ENCODE measurements at places on chromosomes 3 and 15.
A peak's percentile ranks its signal among the peaks of the same experiment; 100 is the strongest.

DNA sequence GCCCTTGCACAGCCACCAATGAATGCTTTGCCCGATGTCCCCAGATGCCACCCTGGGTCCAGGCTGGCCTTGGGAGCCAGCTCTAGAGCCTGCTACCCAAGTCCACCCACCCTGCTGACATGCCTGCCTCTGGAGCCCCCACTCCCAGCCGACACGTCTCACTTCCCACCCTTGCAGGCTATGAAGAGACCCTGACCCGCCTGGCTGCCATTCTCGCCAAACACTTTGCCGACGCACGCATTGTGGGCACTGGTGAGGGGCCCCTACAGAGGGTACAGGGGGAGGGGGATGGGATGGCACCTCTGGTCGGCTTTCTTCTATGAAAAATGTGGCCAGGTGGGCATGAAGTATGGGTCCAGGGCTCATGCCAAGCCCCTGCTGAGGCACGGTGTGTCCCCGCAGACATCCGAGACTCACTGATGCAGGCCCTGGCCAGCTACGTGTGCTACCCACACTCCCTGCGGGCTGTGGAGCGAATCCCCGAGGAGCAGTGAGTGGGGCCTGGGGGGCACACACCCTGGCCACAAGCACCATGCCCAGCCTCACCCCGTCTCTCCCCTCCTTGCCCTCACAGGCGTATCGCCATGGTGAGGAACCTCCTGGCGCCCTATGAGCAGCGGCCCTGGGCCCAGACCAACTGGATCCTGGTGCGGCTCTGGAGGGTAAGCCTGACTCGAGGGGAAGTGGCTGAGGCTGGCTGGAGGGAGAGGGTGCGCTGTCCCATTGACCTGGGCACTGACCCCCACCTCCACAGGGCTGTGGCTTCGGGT, 6.0 kb downstream of the AMIGO3 start:
- DNase-seq: no peak

DNA sequence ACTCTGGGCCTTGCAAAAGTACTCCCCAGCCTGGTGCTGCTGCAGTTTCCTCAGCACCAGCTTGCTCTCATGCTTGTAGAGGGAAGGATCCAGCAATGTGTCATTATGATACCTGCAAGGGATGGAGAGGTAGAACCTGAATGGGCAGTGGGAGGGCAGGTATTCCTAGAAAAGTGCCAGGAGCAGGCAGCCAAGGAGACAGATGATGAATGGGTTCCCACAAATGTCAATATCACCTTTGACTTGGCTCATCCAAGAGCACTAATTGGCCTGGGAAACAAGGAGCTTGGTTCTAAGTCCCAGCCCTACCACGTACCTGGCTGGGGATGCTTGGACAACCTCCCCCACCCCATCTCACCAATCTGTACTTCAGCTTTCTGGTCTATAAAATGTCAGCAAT, 9.4 kb downstream of the CILP start:
- DNase-seq: no peak

DNA sequence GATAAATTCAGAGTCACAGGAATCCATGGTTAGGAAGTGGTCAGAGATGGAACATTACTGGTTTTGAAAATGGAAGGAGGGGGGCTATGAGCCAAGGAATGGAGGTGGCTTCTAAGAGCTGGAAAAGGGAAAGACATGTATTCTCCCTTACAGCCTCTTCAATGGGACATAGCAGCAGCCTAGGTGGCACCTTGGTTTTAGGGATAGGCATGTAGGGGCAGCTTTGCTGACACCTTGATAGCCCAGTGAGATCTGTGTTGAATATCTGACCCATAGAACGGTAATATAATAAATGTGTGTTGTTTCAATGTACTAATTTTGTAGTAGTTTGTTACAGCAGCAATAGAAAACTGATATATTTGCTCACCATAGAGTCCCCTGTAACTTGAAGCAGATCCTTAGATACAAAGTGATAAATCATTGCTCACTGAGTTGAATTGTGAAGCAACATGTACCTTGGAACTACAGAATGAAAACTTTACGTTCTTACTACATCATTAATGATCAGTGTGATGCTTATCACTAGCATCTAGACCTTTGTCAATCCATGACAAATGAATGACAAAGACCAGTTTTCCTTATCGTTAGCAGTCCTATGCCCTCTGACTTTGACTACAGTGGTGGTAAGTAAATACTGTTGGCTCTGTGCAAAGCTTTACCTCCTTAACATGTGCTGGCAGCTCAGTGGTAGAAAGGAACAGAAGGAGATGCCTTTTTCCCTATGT, 53.8 kb downstream of the TMEM45A start:
- no peak for DNase-seq

DNA sequence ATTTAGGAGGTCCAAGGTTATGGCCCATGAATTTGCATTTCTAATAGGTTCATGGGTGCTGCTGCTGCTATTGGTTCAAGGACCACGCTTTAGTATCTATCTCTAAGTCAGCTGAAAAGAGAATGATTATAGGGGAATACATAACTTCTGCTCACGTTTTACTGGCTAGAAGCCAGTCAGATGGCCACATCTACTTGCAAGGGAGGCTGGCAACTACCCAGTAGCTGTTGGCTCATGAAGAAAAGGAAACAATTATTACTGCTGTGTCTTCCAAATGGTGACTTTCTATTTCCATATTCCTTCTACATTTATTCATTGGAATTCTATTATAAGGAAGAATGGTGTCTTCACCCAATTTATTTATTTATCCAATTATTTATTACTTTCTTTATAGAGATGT, 54.2 kb downstream of the SLC25A36 start:
- no peak for DNase-seq

DNA sequence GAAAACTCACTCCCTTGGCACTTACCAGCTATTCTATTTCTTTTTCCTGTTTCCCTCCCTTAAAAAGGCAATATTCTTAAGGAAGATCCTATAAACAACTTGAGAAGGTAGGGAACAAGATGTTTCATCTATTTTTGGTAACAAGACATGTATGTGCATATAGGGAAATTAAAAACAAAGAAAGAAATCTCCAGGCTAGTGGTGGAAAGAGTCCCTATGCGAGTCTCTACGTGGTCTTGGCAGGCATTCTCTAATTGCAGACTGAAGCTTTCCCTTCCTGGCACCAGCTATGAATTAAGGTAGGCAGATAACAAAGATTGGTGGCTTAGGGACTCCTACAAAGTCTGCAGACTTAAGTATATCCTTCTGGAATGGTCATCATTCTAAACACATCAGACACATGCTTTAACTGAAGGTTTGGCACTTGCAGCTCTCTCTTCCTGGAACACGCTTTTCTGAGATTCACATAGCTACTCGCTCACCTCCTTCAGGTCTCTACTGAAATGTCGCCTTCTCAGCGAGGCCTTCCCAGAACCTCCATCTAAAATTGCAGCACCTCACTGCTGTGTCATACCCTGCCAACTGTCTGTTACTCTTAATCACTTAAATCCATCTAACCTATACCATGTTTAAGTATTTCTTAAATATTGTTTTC, 336.0 kb downstream of the VGLL3 start:
- no peak for DNase-seq

DNA sequence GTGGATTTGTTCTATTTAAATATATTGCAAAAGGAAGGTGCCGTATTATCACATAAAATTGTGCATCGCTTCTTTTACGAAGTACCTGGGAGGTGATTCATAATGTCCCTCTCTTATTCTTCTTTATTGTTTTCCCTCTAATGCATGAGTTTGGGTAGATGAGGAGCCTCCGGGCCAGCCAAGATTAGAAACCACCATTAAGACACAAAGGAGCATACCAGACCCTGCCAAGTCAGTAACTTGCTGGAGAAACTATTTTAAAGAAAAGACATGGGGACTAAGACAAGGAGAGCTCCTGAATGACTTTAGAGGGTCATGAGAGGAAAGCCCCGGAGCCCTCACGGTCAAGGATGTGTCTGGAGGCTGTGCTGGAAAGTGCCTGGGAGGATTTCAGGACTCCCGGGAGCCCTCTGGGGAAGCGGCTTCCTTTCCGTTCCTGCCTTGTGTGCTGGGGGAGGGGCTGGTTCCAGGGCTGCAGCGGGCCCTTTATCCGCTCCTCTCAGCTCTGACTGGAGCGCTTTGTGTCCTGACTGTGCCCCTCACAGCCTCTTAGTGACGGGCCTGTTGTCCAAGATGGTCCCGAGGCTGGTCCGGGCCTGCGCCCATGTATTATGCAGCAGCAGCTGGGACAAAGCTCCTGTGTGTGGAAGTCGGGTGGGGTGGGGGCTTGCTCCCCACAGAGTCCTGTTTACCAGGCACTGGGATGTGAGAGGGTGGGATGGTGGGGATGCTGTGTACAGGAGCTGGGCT, 35.7 kb downstream of the CORO2B start:
- peak; percentile 63 for DNase-seq

DNA sequence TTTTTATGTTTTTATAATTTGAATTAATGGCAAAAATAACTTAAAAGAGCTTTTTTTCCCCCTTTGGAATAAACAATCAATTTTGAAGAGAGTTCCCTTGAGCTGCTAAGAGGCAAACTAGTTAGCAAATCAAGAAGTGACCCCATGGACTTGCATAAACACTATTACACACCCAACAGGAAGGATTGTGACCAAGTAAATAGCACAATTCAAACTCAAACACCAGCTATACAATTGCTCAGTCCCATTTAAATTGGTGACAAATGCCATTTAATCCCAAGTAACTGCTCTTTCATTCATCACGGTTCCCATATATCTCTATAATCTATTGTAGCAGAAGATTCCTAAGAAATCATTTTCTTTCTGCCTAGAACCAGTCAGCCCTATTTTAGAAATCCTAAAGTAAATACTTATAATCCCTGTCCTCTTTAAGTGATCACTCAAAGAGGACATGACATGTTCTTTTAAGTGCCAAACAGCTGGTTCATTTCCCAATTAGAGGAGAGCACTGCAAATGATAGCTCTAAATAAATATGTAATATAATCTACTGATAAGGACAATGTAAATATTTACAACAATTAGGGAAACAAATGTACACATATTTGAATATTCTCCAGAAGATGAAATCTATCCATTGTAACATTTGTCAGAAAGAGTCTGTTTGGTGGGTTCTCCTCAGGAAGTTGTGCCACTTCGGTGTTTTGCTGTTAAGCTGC, 137.8 kb upstream of the ADAMTS9 start:
- no peak for DNase-seq

GRCh38 chr15:81229586-81229985, 32.9 kb downstream of the IL16 start:
- DNase-seq: no peak

All from right hindlimb (tissue), 1 donor.